ENCODE measurements at places on chromosomes 5 and 9.

GRCh38 chr5:132264546-132265335 lies 7.2 kb downstream of the PDLIM4 start:
- DNase-seq = no peak

DNA sequence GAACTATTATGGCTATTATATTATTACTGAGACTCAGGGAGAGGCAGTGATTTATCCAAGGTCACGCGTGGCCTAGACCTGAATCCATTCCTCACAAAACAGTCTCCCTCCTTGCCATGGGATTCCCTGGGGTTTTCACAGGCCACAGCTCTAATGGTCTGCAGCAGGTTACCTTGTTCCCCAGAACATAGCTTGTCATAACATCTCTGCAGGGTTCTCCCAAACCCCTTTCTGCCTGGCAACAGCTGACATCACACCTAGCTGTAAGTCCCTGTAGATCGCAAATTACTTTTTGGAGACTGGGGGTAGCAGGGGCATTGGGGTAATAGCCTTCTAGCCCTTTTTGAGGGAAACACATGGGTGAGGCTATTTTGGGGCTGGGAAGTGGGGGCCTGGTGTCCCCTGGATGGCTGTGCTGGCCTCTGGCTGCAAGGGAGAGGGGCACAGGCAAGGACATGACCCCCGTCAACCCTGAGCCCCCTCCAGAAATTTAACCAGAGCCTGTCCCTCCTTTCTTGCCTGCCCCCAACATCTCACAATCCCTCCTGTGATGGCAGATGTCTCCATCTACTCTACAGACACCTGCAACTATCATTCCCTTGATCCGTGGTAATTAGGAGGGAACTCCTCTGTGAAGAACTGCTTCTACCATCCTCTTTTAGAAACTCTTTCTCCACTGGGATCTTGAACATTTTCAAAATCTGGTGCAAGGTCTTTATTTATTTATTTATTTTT lies 1.3 kb downstream of the CD74 start:
- no peak for DNase-seq

DNA sequence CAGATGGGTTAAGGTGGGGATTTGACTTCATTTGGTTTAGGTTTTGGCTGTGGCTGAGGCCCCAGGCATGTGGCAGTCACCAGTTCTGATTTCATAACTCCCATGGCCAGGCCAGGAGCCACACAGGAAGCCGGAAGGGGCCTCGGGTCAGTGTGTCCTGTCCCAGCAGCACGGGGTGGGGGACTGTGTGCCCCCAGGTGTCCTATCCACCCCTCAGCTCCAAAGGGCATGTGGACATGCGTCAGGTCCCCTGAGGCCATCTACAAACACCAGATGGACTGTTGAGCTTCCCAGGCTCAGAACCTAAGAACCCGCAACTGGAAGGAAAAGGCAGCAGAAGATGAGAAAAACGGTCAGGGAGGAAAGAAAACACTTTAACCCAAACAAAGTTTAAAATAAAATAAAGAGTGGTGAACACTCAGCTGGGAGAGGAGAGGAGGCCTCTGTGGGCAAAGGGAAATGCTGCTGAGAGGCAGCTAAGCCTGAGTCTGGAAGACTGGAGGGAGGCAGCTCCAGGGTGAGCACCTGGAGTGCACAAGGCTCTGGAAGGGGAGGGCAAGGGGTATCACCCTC lies 260.8 kb downstream of the AUH start:
- DNase-seq = no peak

GRCh38 chr9:297104-297972 lies 82.7 kb downstream of the DOCK8 start:
- DNase-seq = peak; percentile 3

- DNase-seq = no peak
These were observed 8.0 kb upstream of the PALM2AKAP2 start for GRCh38 chr9:109771796-109772531.

- DNase-seq = no peak
These were observed 749.2 kb downstream of the TLE4 start for GRCh38 chr9:80320916-80321315.

DNA sequence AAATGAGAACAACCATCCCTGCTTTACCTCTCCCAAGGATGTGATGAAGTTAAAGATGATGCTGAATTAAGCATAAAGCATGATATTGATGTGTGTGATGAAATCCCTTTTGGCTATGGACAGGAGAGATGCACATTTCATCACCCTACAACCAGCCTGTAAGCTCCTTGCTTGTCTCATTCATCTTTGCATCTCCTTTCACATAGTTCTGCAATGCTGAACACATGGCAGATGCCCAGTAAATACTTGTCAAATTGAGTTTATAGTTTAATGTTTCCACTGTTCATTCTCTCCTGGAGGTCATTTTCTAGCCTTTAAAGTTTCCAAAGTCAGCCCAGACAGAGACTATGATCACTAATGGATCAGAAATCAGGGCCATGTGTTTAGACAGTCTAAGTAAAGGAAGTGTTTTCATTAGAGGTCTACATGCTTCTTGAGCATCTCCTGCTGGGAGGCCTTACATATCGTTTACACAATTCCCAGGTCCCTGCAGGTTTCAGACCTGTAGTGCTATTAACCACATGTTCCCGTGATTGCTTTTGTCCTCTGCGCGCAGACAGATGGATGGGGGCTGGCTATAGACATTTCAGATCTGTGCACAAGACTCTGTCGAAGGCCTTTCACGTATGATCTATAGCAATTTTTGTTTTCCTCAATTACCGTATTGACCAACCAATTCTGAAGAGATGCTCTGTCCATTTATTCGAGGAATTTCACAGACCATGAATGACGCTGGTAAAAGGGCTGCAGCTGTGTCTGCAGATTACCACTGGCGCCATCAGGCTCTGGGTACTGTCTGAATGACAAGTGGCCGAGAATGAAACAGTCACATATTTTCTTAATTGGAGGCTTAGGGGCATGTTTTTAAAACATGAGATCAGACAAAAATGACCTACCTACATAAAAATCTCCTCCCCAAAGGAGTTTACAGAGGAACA lies 49.0 kb upstream of the CKMT2 start:
- no peak for DNase-seq

DNA sequence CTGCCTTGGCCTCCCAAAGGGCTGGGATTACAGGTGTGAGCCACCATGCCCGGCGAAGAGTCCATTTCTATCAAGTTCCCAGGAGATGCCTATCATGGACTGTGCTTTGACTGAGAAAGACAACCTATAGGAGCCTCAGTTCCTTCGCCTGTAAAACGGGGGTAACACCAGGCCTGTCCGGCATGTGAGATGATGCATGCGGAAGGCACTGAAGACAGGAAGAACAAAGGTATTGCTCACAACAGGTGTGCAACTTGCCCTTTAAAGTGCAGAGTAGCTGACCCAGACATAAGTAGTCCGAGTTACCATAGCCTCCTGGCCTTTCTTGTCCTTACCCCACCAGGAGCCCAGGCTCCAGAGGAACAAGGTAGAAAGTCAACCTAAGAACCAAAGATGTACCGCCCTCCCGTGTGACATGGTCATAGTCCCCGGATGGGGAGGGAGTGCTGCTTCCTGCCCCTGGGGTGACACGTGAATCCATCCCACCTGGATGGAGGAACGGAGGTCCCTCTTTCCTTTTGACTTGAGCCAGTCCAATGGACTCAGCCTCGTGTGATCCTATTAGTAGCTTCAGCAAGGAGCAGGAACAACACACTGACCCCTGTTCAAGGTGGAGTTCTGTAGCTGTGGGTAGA lies 60.3 kb downstream of the HSPA4 start:
- DNase-seq = no peak

GRCh38 chr5:65809817-65810531 lies 88.0 kb downstream of the NLN start:
- DNase-seq = no peak

- no peak for DNase-seq
These were observed 29.7 kb upstream of the ERCC6L2 start for GRCh38 chr9:95845751-95846150.

DNA sequence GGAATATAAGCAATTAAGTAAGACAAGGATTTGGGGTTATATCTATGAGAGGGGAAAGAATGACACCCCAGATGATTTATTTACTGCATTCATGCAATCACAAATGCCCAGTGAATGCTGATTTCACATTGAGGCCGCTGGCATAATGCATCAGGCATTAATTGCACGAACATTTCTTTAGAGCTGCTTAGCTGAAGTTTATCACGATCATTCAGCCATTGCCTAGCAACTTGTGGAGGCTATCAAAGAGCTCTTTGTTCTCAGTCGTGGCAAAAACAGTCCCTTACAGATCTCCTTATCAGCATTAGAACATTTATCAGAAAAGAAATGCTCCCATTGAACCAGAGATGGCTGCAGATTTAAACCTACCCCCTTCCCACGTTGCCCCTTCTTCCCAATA lies 88.7 kb upstream of the PRRC1 start:
- no peak for DNase-seq

- no peak for DNase-seq
These were observed 181.5 kb upstream of the PIK3R1 start for GRCh38 chr5:68033961-68034571.

- DNase-seq = peak; percentile 84
These were observed 1.3 kb downstream of the MOB3B start for GRCh38 chr9:27528076-27528885.

- peak; percentile 20 for DNase-seq
These were observed 112.5 kb downstream of the SLC25A46 start for GRCh38 chr5:110851357-110851756.

DNA sequence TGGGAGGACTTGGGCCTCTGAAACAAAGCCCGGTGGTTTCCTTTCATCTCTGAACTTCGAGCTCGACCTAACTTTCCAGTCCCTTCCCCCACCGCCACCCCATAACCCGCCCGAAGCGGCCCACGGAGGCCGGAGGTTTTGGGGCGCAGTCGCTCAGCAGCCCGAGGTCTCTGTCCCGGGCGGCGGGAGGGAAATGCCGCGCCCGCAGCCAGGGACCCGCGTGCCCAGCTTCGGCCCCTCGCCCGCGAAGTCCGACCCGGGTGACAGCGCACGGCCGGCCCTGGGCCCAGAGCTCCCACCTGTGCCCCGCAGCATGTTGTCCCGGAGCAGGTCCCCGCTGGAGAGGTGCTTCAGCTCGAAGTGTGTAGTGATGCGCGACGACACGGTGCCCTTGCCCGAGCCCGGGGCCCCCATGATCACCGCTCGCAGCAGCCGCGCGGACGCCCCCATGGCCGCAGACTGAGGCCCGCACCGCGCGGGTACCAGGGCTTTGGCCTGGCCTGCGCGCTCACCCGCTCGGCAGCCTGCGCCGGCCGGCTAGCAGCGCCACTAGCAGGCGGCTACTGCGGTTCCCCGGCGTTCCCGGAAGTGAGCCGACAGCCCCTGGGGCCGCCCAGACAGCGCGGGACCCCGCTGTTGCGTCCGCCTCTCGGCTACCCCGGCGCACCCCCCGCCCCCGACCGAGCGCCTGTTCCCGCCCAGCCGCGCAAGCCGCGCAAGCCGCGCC lies at the start of gene AK3:
Gene AK3, minus strand, starts transcription at position 565 of the 727 bp plus-strand sequence. Its CDS starts 115 bp downstream, at position 450.
- peak; percentile 77 for DNase-seq

- no peak for DNase-seq
These were observed 29.2 kb upstream of the HRH2 start for GRCh38 chr5:175628668-175629067.

- DNase-seq = no peak
These were observed 212.2 kb downstream of the SMARCA2 start for GRCh38 chr9:2227144-2227867.

DNA sequence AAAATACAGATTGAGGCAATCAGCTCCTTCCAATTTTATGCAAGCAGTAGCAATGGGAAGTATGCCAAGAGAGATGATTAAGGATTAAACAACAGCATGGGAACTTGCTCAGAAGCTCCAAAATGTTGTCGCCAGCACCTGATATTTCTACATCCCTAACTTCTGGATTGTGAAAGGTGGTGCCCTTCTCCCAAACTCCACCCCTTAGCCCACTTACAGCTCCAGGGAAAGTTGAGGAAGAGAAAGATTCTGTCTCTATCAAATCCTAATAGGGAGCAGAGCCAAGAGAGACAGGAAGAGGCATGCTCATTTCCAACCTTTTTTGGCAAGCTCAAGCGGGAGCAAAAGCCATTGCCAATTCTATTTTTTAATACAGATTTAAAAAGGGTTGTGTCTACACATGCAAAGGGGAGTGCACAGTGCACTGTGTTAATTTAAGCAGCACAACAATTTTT lies 92.4 kb upstream of the NR3C1 start:
- DNase-seq = peak; percentile 70

DNA sequence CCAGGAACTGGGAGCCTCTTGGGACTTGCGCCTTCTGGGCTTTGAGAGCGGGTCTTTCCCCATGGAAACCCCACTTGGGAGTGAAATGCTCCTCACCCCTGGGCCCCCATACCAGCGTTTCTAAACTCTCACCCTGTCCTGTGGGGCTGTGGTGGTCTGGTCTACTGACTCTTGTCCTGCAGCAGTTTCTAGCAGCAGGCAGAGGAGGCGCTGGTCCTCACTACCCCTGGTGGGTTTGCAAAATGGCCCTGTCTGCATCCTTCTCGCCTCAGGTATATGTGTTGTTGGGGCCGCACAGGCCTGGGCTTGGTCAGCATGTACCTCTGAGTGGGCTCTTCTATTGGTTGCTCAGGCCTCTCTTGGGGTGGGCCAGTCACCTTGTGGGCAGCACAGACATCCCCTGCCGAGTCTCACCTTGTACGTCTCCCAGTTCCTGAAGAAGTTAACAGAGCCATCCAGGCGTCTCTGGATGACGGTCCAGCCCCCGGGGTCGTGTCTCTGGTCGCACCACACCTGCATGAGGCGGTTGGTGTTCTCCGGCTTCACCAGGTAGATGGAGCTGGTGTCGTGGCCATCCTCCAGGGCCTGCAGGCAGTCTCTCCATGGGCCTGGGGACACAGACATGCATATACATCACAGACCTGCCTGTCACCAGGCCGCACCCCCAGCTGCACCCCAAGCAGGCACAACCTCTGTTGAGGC lies 29.0 kb downstream of the ANGPTL2 start:
- no peak for DNase-seq

DNA sequence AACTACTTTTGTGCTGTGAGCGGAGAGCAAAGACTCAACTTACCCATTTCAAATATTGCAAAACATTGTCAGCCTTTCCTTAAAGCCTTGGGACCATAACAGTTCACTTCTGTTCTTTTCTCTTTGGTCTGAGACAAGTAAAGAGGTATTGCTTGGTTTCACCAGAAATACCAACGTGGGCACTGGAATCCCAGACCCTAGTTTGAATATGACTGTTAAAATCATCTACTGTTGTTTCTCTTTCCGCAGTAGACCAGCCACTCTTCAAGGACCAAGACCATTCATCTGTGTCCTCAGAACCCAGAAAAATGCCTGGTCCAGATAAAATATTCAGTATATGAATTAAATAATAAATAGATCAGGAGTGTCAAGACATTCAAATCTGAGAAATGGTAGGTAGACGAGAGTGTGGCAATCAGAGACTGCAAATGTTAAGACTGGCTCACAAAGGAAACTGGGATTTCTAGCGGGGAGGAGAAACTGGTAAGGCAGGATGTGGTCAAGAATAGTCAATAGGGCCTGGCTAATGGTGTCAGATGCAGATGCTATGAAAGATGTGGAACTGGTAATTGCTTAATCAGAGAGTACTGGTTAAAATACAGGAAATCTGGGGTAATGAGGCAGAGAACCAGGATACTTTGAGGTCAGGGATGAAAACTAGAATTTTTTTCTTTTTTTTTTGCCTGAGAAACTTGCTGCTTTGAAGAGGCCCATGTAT lies 82.1 kb upstream of the IL33 start:
- peak; percentile 32 for DNase-seq

Data from RWPE1 (cell line).